Right hindlimb (tissue), 1 donor: ENCODE measurements at places on chromosomes 5 and 9.

DNA sequence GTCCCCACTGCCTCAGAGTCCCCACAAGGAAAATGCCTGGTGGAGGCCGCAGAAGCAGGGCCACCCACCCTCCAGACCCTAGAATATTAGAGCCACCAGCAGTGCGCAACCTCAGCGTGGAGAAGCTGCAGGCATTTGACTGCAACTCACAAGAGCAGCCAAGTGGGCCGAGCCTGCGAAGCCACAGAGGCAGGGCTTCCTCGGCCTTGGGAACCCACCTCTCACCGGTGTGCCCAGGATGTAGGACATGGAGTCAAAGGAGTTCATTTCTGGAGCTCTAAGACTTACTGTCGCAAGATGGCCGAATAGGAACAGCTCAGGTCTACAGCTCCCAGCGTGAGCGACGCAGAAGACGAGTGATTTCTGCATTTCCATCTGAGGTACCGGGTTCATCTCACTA is 397.9 kb upstream of the PIK3R1 start:
- DNase-seq: no peak

- no peak for DNase-seq
Measured at GRCh38 chr5:168298949-168299348, 7.5 kb downstream of the WWC1 start.

- DNase-seq: peak; percentile 68
Measured at GRCh38 chr9:1414711-1415131, 364.6 kb downstream of the DMRT2 start.

DNA sequence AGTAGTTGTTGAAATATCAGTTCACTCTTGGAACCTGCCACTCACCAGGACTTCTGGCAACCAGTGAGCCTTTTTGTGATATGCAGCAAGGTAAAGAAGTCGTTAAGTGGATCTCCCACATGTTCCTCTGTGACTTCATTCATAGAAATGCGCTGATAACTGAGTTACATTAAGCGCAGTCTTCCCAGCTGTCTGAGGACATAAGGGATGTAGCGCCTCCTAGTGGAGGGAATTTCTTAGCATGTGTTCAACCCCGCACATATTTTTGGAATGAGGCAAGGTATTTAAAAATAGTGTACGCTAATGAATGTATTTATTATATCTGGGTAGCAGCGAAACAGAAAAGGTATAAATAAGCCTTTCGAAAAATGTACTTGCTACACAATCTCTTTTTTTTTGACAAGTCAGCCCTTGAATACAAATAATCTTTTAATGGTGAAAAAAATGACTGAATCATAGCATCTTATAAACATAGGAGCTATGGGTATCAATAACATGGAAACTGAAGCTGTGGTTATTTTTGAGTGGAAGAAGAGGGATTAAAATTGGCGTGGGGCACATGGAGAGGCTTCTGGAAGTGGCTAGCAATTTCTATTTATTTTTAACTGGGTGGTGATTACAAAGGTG is 38.0 kb downstream of the PALM2AKAP2 start:
- DNase-seq: peak; percentile 82

DNA sequence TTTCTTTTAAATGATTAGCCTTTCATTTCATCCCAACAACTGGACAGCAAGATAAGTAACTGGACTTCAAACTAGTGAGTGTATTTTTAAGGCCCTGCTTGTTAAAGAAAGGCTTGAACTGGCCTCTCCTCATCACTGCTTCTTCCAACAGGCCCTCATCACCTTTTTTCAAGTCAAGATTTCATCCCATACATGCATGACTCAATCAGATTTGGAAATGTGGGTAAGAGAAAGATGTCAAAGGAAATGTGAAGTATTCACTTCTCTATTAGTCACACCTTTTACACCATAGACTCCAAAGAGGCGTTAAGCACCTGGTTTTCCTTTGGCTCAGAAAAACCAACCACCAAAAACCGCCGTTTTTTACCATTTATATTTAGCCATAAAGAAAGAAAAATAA is 4.9 kb downstream of the NR4A3 start:
- no peak for DNase-seq

DNA sequence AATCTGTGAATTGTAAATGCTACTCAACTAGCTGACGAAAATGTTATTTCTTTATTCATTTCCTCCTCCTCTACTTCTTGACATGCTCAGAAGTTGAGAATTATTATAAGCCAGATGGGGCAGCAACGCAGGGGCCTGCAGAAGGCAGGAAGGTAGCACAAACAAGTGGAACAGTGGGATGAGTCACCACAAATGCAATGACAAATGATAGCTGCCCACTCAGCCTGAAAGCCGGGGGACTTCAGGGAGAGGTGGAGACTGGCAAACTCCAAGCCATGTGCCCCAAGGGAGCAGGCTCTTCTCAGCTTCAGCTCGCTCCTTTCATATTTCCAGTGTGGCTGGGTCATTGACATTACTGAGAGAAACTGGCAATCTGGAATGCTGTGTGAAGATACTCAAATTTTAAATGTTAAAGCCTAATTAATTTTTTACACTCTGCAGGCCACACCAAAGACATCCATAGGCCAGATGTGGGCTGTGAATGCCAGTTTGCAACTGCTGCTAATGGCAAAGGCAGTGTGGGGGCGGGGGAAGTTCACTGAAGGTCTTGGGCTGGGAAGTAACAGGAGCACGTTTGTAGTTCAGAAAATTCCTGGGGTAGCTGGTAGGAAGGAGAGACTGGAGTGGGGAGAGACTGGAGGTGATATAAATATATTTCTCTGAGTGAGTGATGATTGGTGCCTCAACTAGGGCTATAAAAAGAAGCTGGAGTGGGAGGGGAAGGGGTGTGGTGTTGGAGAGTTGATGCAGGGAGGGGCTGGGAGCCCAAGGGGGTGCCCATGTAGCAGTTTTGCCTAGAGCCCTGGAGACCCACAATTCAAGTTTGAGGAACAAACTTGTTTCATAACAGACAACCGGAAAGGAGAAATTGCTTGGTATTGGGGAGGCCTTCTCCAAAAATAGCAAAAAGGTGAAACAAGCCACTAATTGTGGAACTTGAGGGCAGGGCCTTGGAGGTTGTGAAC is 20.8 kb upstream of the ADRB2 start:
- DNase-seq: no peak

DNA sequence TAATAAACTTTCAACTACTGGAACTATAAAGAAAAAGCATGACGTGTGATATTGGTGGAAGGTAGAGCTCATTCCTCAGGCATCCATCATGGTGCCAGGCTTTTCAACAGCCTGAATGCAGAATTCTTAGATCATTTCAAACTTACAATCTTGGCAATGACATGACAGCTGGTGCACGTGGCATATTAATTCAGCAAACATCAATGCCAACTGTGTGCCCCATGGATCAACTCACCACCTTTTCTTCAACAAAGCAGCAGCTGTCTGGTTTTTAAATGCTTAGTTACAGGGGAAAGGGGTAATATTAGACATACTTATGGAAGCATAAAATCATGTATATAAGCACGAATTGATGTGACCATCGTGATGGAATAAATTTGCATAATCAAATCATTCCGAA is 56.0 kb upstream of the OR13F1 start:
- DNase-seq: no peak

GRCh38 chr5:174741352-174741751 is 17.0 kb downstream of the MSX2 start:
- no peak for DNase-seq

DNA sequence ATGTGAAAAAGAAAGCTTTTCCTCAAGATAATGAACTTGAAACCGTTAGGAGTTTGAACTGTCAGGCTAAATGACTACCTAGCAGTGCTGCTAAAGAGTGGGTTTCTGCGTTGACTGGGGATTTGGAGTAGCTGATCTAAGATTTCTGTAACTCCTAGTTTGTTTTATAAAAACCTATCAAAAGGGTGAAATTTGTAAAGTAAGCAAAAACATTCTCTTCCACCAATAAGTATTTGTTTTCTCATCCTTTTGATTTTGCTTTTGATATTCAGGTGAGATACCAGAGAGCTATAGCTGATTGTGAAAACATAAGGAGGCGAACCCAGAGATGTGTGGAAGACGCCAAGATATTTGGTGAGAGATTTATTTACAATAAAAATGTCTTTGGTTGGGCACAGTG is 4.1 kb downstream of the GRPEL2 start:
- no peak for DNase-seq

DNA sequence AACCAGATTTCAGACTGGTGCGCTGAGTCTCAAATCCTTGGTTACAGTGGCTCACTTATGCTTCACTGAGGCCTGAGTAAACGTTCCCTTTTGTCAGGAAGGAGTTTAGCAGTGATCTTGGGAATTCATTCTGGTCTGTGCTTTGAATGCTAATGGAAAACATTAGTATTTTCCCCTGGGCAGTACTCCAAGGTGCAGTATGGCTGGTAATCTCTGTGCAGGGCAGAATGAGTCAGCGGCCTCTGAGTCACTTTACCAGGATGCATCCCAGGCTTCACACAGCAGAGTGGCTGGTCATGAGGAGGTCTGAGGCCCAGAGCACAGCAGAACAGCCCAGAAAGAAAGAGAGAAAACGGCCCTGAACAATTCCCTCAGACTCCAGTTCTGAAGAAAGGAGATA is 54.0 kb downstream of the PCA3 start:
- DNase-seq: peak; percentile 47

DNA sequence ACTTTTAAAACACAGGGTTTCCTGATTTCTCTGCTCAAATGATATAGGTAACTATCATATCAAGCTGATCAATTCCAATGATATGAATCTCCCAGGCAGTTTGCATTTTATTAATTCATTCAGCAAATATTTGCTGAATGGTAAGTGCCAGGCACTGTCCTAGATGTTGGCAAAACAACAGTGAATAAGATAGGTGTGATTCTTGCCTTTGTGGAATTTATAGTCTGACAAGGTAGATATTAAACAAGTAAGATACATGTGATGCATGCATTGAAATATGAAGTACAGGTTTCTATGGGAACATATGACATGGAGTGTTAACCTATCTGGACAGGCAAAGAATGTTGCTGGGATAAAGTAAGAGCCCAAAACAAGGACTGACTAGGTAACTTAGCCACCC is 231.8 kb upstream of the DAB2 start:
- no peak for DNase-seq

- DNase-seq: no peak
Measured at GRCh38 chr9:100890321-100890720, 138.2 kb upstream of the PLPPR1 start.

DNA sequence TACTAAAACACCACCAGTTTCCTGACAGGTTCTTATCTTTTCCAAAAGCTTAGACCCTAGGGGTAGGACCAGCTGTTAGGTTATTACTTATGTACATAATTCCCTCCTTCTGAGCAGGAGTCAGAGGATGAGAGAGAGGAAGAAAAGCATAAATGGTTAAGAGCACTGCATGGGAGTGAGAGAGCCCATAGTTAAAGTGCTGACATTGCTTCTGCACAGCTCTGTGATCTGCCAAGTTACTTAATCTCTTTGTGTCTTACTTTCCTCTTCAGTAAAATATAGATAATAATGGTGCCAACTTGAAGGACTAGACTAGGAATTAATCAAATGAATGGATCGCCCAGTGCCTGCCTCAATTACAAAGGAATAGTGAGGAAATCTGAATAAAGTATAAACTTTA is 66.4 kb downstream of the NRG2 start:
- DNase-seq: no peak

DNA sequence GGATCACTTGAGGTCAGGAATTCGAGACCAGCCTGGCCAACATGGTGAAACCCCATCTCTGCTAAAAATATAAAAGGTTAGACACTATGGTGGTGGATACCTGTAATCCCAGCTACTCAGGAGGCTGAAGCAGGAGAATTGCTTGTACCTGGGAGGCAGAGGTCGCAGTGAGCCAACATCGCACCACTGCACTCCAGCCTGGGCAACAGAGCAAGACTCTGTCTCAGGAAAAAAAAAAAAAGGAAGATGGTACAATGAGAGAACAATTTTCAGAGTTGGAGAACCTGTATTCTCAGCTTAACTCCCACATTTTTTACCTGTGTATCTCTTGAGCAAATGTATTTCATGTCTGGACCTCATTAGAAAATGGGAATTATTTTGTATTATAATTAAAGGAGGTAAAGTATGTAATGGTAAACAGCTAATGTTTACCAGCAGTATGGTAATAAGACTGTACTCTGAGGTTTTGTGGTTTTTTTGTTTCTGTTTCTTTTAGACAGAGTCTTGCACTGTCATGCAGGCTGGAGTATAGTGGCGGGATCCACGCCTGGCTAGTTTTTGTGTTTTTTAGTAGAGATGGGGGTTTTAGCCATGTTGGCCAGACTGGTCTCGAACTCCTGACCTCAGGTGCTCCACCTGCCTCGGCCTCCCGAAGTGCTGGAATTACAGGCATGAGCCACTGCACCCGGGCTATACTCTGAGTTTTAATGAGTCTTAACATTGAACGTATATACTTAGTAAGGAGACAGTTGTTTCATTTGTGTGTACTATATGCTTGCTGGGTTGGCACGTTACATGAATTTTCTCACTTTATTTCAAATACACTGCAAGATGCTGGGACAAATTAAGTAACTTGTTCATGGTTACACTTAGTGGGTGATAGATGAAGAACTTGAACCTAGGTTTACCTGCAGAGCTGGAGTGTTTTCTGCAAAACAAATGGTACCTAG is 16.2 kb downstream of the UHRF2 start:
- no peak for DNase-seq

GRCh38 chr9:126833020-126833419 is 27.4 kb upstream of the ZBTB34 start:
- no peak for DNase-seq

GRCh38 chr9:3956081-3956671 is 343.7 kb downstream of the GLIS3 start:
- no peak for DNase-seq

GRCh38 chr9:72407114-72407513 is 42.1 kb upstream of the ZFAND5 start:
- no peak for DNase-seq

DNA sequence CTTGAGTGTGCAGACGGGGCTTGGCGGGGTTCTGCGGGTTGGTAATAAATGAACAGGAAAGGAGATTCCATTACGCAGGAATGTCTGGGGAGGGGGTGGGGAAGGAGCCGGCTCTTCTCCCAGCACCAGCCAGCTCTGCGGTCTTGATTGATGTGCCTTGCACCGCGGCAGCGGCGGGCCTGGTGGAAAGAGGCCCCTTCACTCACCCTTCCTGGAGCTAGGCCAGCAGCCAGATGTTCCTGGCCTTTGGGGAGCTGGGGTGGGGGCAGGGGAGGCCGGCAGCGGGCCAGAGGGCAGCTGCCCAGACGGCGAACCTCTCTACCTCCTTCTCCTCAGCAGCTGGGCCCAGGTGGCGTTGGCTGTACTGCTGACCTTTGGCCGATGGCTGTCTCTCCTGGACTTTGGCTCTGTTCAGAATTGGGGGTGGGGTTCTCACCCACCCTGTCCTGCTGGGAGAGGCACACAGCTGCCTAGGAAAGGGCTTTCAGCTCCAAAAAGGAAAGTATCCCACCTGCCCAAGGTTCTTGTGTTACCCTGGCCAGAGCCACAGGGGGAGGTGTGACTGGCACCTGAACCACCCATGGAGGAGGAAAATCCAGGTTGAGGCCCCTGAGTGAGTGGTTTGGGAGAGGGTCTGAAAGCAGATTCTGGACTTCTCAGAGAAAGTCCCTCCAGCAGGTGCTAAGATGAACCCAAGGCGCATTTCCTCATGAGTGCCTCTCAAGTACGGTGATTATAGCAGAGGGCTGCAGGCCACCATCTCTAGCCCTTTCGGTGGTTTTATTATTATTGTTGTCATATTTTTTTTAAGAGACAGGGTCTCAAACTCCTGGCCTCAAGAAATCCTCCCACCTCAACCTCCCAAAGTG is 58.0 kb upstream of the SYNPO start:
- DNase-seq: peak; percentile 90

GRCh38 chr5:44167540-44167939 is 221.7 kb downstream of the FGF10 start:
- DNase-seq: no peak

GRCh38 chr9:73239570-73240265 is 88.1 kb downstream of the ANXA1 start:
- no peak for DNase-seq

- no peak for DNase-seq
Measured at GRCh38 chr5:84218546-84218945, 166.1 kb downstream of the EDIL3 start.
